Upper lobe of left lung (tissue), 6 donors: ENCODE measurements at places on chromosomes 11 and 22. TPM values are rescaled to one million over a fixed set of nuclear protein-coding genes. Genes with fewer than 3 reads are reported as not detected.

OR51A2 gene
- total RNA-seq: not detected

OPCML gene
- not detected for total RNA-seq

PICK1 gene
- total RNA-seq: 31.6 TPM

ALDH3B1 gene
- 185 TPM for total RNA-seq

CLCF1 gene
- 5.7 TPM for total RNA-seq

DNA sequence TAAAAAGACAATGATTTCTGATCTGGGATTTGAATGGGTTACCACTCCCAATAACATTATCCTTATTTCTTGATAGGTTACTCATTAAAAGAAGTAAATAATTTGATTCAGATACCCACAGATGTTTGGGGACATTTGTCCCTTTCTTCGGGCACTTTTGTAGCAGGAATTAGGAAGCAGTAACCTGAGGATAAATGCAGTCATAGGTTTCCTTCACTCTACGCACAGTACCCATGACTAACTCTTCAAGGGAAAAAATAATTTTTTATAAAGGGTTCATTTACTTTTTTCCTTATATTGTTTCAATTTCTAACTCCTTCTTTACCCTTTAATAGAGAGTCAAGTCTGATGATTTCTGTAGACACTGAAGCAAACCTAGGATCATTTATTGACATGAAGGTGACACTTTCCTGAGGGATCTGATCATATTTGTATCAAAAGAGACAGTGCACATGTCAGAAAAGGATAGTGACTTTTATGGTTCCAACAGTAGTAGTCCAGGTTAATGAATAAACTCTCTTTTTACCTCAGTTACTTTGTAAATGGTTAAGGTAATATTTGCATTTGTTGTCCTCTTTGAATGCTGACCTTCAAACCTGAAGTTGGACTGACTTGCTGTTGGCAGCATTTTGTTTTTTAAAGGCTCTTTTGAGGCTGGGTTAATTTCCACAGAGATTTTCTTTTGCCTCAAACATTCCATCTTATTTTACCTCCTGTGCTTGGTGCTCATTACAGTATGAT, 1072.0 kb downstream of the LRRC4C start:
- no peak for DNase-seq

DNA sequence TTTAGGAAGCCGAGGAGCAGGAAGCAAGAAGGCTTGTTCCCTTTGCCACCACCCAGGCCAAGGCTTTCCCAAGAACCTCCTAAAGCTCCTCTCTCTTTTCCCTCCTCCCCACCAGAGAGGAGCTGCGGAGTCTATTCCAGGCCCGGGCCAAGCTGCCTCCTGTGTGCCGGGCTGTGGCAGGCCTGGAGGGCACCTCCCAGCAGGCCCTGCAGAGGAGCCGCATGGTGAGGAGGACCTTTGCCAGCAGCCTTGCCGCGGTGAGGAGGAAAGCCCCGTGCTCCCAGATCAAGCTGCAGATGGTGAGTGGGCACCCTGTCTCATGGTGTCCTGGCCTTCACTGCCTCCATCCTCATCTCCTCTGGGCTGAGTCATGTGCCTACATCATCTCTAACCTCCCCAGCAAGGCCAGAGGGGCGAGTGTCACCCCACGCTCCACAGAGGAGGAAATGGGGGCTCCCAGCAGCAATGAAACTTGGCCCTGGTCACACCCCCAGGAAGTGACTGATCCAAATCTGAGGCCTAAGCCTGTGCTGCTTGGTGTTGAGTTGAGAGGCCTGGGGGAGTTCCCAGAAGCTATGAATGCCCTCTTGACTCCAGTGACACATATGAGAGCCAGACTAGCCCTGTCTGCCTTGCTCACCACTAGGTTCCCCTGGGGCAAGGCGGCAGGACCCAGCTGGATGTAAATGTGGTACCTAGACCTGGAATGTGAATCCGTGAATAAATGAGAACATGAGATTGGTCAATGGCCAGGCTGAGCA, 104.2 kb downstream of the MYO18B start:
- no peak for DNase-seq

GRCh38 chr11:92276773-92277172, 52.2 kb downstream of the FAT3 start:
- no peak for DNase-seq

GRCh38 chr11:64768300-64768694, 8.5 kb upstream of the PYGM start:
- DNase-seq: no peak

DNA sequence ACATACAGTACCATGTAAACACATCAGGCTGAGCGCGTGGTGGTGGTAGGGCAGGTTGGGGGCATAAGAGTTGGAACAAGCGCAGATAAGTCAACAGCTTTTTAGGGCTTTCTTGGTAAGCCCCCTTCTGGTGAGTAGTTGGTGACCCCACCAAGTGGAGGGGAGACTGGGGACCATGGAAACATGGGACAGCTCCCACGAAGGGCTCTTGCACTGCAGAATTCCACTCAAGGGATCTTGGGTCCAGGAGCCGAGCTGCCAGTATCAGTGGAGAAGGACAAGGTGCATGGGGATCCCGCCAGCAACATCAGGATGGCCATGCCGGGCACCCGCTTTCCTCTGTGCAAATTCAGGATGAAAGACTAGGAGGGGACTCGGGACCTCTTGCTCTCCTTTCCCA, 6.2 kb upstream of the APOA1 start:
- DNase-seq: no peak

- no peak for DNase-seq
Measured at GRCh38 chr11:131392528-131393255, 22.3 kb downstream of the NTM start.

DNA sequence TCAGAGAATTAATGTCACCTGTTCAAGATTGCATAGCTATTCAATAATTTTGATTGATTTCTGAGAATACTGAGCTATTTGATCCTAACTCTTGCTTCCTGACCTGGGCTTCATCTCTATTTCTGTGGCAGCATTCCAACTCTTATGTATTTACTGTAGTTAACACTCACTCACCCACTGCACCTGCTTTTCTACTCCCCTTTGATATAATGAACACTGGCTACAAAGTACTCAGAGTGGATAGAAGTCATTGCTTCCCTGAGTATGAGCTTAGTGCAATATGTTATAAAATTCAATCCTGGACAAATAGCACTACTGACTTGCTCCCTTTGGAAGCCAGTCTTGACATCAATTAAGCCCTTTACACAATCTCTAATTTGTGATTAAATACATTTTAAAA, 117.2 kb downstream of the APIP start:
- DNase-seq: no peak

DNA sequence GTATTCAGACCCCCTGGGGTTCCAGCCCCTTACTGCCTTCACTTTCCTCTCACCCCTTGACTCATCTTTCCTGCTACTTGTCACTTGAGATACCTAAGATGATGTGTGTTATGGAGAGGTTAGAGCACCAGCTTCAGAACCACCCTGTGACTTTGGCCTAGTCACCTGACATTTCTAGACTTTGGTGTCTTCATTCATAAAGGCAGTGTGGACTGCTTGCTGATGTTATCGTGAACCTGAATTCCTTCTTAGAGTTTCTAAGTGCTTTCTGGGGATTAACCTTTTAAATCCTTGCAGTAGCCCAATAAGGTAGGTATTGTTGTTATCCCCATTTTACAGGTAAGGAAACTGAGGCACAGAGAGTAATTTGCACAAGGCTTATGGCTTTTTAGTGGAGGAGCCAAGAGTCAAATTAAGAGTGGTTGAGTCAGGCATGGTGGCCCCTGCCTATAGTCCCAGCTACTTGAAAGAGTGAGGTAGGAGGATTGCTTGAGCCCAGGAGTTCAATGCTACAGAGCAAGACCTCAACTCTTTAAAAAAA, 5.1 kb upstream of the BBS1 start:
- no peak for DNase-seq

GRCh38 chr11:130587658-130588057, 139.2 kb downstream of the ADAMTS15 start:
- DNase-seq: no peak

GRCh38 chr11:78782725-78783124, 208.1 kb upstream of the NARS2 start:
- no peak for DNase-seq

DNA sequence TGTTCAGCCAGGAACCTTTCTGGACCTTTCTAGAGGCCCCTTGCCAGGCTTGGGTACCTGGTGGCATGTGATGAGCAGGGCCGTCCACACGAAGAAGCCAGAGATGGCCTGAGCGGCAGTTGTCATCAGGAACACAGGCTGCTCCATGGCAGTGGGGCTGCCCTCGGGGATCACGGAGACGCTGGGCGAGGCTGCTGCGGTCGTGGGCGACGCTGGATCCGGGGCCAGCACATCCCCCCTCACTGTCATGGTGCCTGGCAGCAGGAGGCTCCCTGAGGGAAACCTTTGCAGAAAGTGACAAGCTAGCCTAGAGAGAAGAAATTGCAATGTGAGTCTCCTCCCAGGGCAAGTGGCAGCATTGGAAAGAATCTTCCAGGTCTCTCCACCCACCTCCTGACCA, 25.1 kb downstream of the TMEM184B start:
- no peak for DNase-seq

DNA sequence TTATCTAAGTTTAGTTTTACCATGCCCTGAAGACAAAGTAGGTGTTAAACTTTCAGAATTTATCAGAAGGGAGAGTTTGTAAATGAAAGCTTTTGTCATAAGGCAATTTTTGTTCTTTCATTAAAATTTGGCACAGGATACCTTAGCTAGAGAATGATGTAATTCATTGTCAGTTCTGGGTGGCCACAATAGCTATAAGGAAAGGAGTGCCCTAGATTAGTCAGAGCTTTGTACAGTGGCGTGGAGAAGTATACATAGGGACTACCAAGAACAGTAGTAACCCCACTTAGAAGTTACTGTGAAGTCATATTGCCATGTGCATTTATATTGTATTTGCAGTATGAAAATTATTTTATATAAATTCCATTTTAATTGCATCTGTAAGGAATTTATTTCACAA, 126.3 kb upstream of the CARD18 start:
- no peak for DNase-seq

DNA sequence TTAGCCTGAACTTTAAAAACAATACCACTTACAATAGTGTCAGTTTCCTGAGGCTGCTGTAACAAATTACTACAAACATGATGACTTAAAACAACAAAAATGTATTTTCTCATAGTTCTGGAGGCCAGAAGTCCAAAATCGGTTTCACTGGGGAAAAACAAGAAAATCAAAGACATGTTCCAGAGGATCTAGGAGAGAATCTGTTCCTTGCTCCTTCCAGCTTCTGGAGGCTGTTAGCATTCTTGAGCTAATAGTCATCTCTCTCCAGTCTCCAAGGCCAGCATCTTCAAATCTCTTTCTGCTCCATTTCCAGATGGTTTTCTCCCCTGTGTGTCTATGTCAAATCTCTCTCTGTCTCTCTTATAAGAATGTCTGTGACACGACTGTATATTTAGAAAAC, 67.6 kb upstream of the TEAD1 start:
- DNase-seq: no peak

GRCh38 chr11:92580908-92581307, 356.3 kb downstream of the FAT3 start:
- DNase-seq: no peak
